ENCODE measurements at places on chromosomes 7 and 10.

DNA sequence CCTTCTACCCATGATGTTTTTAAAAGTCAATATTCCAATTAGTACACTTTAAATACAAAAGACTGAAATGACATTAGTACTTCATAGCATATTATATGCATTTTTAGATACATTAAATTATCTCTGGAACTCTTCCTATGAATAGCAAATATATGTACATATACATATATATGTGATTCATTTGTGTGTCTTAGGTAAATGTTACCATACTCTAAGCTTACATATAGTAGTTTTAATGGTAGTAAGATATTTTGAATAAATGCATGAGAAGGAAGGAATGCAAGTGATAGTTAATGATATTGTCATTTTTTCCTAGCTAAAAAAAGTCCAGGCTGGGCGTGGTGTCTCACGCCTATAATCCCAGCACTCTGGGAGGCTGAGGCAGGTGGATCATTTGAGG is 46.0 kb upstream of the CSTF2T start:
- DNase-seq = no peak

DNA sequence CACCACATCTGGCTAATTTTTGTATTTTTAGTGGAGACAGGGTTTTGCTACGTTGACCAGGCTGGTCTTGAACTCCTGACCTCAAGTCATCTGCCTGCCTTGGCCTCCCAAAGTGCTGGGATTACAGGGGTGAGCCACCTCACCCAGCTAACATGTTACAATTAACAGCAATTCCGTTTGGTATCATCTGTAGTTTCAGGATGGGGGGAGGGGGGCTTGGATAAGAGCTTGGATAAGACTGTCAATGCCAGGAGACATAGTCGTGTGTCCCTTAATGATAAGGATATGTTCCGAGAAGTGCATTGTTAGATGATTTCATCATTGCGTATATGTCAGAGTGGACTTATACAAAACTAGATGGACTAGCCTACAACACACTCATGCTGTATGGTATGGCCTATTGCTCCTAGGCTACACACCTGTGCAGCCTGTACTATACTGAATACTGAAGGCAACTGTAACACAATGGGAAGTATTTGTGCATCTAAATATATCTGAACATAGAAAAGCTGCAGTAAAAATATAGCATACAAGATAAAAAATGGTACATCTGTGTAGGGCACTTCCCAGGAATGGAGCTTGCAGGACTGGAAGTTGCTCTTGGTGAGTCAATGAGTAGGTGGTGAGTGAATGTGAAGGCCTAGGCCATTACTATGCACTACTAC is 103.9 kb upstream of the TNS3 start:
- no peak for DNase-seq

GRCh38 chr7:13111230-13111629 is 423.8 kb downstream of the ARL4A start:
- no peak for DNase-seq

DNA sequence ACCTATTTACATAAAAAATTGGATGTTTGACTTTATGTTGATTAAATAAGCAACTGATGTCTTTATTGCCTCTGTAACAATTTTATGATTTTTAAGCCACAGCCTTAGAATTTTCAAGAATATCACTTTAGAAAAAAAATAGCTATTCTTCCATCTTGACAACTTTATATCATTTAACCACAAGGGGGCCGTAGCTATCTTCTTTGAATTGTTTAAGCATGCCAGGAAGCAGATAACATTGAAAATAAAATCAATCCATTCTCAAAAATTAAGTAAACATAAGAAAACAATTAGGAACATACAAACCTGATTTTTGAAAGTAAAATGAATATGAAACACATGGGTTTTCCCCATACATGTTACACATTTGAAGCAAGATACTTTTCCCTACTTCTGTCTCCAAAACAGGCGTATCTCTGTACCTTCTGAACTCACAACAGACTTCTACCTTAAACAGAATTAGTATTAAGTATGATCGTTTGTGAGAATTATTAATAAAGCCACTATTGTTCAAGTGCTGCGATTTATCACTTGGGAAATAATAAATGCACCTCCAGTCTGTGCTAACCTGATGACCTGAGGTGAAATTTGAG is 209.0 kb downstream of the CACNA2D1 start:
- DNase-seq = no peak

- no peak for DNase-seq
Observed at GRCh38 chr10:132386419-132386831, 10.6 kb upstream of the PWWP2B start.

GRCh38 chr10:31739711-31740110 is 188.9 kb downstream of the ARHGAP12 start:
- no peak for DNase-seq

- DNase-seq = no peak
Observed at GRCh38 chr10:23196915-23197314, 4.8 kb downstream of the PTF1A start.

DNA sequence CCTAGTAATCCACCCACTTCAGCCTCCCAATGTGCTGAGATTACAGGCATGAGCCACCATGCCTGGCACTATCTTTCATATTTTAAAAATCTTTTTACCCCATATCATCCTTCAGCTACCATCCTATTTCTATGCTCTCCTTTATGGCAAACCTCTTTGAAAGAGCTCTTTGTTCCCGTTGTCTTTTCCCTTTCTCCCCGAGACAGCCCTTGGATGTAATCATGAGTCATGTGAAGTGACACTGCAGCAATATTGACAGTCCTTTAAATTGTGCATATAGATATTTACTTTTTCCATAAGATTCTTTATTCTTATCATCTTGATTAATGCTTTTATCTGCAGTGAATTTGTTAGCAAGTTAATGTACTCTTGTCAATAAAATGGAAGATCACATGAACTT is 286.6 kb downstream of the ANKRD7 start:
- DNase-seq = no peak

DNA sequence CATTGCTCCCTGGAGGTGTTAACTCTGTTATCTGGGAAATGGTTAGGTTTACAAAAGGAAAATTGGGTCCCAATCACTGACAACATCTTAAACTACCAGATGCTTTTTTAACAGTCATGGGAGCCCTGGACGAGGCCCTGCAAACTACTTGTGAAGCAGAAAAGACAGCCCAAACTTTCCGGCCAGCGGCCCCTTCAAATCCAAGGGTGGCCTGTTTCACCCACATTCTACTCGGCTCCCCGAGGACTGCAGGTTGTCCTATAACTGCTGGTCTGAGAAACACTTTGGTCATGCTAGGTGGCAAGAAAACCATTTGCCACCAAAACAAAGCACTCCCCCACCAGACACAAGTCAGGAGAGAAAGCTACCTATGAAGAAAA is 2.6 kb downstream of the TUBGCP2 start:
- DNase-seq = no peak

DNA sequence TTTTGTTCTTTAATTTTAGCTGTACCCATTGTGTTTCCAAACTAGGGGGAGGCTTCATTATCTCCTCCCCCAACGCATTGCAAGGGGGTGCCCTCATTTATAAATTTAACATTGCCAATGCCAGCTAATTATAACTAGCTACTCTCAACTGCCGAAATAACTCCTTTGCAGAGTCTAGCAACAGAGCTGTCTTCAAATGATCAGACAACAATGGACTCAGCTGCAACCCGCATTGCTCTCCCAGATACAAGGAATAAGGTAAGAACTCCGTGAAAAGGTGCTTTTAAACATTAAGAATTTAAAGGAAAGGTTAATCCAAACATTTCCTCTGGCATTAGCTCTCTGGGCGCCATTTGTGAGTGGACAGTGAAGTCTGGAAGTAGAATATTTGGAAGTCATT is 116.2 kb downstream of the GFRA1 start:
- no peak for DNase-seq

DNA sequence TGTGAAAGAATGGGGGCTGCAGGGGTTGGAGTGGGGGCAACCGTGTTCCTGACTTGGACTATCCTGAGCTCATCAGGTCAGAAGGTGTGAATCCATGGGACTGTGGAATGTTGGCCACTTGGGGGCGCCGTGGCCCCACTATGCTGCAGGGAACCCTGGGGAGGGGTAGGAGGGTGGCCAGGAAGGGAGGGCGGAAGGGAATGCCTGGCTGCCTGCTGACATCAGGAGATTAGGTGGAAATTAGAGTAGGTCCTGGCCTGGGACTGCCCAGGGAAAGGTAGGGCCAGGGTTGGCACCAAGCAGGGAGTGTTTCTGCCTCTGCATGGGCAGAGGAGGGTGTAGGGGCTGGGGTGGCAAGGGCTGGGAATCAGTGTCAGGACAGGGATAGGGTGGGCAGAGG is 65.8 kb upstream of the PRSS58 start:
- DNase-seq = no peak

- no peak for DNase-seq
Observed at GRCh38 chr7:50371551-50372021, 67.1 kb downstream of the IKZF1 start.

- no peak for DNase-seq
Observed at GRCh38 chr10:7534480-7534852, 123.6 kb upstream of the SFMBT2 start.

DNA sequence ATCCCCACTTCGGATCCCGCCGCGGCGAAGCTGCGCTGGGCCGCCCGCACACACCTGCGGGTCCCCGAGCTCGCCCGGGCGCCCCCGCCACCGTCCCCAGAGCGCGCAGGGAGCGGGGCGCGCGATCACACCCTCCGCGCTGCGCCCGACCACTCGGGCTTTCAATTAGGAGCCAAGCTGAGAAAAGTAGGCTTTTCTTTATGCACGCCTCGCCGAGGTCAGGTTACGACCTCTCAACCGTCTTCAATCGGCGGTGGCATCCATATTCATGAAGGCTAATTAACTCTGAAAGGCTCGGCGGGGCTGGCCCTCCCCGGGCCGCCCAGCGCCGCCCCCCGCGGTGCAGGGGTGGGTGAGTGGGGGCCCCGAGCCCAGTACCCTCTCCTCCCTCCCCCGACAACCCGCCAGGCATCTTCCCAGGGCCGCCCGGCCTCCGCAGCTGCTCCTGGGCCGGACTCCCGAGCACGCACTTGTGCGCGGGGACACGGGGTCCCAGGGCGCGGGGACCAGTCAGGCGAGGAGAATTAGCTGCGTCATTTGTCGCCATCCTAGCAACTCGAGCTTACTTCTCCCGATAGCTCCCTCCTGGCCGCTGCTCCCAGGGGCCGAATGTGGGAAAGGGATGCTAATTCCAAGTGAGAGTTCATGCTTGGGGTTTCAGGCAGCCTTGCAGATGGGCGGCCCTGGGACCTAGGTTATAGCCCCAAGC is 155.5 kb upstream of the LYZL2 start:
- peak; percentile 32 for DNase-seq

- no peak for DNase-seq
Observed at GRCh38 chr7:4132221-4132620, 549.9 kb upstream of the FOXK1 start.

DNA sequence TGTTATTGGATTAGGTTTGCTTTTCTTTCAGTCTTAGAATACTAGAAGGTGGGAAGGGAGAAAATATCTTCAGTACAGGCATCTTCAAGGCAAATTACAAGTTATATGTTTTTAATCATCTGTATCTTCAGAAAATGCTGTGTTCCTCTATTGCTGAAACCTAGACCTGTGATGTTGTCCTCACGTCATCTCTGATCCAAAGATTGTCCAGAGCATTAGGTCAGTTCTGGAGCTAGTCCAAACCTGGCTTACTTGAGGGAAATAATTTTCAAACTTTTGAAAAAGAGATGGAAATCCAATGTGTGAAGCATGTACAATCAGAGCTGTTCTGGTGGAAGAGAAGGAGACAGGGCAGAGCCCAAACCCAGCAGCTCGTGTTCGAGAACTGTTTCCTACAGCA is 217.3 kb downstream of the ZEB1 start:
- DNase-seq = no peak

- no peak for DNase-seq
Observed at GRCh38 chr10:125375210-125375609, 214.8 kb upstream of the CTBP2 start.

DNA sequence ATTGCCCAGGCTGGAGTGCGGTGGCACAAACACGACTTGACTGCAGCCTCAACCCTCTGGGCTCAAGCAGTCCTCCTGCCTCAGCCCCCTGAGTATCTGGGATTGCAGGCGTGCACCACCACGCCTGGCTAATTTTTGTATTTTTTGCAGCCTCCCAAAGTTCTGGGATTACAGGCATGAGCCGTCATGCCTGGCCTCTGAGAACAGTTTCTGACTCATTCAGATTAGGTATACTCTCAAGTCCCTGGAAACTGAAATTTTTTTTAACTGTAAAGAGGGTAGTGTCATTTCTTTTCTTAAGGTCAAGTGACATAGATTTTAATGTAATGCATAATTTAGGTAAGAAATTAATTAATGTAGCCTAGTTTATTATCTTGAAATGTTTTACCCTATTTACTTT is 104.7 kb downstream of the SEPTIN7 start:
- DNase-seq = no peak

- DNase-seq = no peak
Observed at GRCh38 chr7:72430531-72430930, 18.4 kb upstream of the CALN1 start.

GRCh38 chr10:76993213-76993612 is 644.4 kb downstream of the KCNMA1 start:
- no peak for DNase-seq

DNA sequence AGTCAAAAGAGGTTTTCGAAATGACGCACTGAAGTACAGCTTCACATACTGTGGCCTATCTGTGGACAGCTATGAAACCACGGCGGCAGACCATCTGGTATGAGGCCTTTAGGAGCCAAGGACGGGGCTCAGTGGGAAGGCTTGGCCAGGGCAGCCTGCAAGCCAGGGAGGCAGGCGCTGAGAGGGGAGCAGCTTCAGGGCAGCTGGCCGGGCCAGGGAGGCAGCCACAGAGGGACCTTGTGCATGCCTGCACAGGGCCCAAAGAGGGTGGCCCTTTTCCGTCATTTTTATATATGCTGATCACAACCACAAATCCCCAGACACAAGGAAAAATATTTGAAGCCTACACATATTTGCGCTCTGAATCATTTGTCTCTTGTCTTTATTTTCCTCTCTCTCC is 13.5 kb downstream of the CALD1 start:
- DNase-seq = no peak

DNA sequence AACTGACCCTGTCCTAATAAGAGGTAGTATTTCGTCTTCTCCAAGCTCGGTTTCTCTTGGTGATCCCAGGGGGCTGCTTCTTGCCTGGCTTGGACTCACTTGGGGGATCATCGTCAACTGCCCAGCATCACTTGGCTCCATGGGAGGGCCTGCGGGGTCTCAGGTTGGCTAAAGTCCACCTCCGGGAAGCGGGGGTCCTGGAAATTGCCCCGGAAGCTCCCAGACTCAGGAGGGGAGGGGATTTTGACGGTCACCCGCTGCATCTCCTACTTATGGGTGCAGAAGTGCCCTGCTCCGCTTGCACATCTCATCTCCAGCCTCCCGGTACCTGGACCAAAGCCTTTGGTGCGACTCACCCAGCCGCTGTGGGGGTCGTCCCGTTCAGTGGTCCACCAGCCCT is 18.7 kb downstream of the KCNK18 start:
- no peak for DNase-seq

All from activated CD8-positive, alpha-beta memory T cell treated with anti-CD3 and anti-CD28 coated beads for 48 hours (primary cell).